Activated CD4-positive, alpha-beta T cell treated with anti-CD3 and anti-CD28 coated beads for 36 hours (primary cell): ENCODE measurements at places on chromosomes 4 and X. TPM values are rescaled to one million over a fixed set of nuclear protein-coding genes. Genes with fewer than 3 reads are reported as not detected.

DNA sequence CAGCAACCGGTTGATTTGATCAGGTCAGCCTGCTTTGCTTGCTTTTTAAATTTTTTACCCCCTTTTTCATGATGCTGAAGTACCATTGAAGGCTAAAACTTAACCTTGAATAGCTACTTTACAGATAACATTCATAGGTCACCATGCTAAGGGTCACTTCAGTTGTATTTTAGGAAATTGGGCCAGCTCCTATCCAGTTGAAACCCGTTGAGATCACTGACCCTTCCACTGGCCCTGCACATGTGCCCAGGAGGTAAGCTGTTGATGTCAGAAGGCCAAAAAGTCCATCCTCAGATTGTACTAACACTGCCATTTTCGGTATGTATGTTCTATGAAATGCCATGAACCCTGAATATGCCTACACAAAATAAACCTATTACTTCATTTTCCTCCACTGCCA is 133.0 kb upstream of the FAT4 start:
- no peak for DNase-seq

GRCh38 chr4:68591204-68591603 is 15.1 kb upstream of the UGT2B17 start:
- DNase-seq = no peak

DNA sequence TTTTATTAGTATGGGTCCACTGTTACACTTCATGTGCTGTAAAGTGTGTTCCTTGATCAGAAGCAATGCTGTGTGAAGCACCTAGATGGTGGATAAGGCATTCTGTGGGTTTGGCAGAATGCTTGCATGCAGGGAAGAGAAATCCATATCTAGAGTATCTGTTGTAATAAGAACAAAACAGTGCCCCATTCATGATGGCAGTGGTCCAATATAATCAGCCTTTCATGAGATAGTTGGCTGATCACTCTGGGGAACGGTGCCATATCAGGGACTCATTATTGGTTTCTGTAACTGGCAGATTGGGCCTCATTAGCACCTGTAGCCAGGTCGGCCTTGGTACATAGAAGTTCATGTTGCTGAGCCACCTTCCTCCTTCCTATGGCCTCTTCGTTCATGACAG is 28.7 kb downstream of the STIM2 start:
- no peak for DNase-seq

DNA sequence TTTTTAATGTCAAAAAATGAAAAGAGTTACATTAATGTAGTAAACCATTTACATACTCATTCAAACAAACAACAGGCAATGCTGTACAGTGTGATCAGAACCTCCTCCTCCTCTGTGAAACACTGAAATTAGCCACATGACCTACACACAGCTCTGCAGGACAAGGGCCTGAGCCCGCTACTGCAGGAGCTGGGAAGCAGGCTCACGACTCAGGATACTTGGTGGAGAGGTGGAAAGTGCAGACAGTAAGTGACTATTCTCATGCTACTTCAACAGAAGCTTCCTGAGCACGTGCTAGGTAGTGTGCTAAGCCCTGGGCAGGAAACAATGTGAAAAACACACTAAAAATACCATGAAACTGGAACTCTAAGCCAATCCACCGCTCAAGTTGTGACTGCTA is 56.8 kb downstream of the TAPT1 start:
- no peak for DNase-seq

GRCh38 chr4:8394806-8395205 is 45.7 kb downstream of the ACOX3 start:
- no peak for DNase-seq

DNA sequence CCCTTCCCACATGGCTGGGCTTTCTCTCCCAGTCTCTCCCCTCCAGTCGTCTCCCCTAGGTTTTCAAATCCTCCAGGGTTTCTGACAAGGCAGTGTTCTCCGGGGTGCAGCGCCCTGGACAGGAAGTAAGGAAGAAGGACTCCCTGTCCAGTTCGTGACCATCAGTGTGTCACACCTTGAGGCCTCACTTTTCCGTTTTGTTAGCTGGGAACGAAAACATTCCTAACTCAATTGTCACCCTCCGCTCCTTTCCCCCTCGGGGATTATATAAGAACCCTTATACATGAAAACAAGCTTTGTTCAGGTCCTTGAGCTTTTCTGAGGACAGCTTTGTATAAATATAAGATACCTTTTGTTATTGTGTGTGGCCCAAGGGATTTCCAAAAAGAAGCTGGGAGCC is 92.1 kb downstream of the KDR start:
- DNase-seq = no peak

DNA sequence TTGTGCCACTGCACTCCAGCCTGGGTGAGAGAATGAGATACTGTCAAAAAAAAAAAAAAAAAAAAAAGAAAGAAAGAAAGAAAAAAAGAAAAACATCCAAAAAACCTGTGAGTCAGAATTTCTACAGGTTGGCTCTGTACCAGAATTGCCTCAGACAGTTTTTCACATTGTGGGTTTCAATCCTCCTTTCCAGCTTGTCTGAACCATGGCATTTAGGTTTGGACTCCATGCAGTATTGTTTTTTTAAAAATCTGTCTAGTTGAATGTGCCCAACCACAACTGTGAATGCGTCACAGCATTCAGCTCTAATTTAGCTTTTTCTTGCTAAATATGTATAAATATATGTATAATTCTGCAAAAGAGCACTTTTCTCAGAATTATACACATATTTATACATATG is 31.4 kb upstream of the ARSH start:
- no peak for DNase-seq

DNA sequence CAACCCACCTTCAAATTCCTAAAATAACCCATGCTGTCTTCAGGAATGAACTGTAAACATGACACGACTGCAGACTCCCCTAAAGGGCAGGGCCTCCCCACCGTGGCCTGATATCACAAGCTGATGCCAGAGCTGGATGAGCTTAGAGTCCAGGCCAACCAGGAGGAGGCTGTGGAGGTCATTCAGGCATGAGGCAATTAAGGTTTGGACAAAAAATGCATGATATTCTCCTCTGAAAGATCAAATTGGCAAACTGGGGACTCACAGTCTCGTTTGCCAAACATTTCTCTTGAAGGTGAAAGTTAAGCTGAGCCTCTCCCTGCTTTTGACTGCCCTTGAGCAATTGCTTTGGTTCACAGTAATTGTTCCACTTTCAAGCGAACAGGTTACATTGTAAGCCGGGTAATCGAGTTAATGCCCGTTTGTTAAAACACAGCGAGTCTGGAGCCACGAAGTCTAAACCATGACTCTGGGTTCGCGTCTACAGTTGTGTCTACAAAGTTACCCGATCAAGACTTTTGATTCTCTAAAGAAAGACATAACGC is 105.6 kb downstream of the ENPP6 start:
- DNase-seq = no peak

DNA sequence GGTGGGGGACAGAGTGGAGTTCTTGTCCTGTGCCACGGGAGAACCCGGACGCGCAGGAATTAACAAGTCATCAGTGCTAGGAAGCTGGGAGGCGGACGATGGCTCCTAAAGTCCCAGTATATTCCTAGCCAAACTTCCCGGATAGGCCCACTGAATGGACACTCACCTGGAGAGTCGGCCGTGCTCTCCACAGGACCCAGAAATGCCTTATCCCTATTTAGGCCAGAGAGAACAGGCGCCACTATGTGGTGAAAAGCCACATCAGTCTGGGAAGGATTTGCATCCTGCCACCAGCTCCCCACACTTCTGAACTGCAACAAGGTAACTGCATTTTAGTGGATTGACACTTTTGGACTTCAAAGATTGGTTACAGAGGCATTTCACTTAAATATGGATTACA is 1.1 kb downstream of the CFAP299 start:
- DNase-seq = no peak

GRCh38 chrX:17559728-17560379 is 177.4 kb upstream of the SCML1 start:
- DNase-seq = no peak

- peak; percentile 61 for DNase-seq
These were observed 679.9 kb downstream of the RPA4 start for GRCh38 chrX:97563531-97564133.

DNA sequence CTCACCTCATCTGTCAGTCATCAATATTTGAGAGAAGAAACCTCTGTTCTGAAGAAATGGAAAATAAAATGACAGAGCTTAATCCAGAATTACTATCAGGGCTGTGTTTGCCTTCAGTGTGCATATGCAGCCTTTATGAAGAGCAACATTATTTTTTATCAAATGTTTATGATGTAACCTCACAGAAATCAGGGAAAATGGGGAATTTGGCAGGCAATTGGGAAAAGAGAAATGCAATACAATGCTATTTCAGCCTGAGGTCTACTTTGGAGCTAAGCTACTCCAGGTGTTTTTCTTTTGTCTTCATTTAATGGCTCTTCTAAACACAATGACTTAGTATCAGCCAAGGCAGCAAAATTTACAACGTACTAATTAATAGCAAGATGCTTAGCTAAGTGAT is 241.1 kb upstream of the TET2 start:
- no peak for DNase-seq

- no peak for DNase-seq
These were observed 194.4 kb downstream of the FAM133A start for GRCh38 chrX:93868289-93868965.

DNA sequence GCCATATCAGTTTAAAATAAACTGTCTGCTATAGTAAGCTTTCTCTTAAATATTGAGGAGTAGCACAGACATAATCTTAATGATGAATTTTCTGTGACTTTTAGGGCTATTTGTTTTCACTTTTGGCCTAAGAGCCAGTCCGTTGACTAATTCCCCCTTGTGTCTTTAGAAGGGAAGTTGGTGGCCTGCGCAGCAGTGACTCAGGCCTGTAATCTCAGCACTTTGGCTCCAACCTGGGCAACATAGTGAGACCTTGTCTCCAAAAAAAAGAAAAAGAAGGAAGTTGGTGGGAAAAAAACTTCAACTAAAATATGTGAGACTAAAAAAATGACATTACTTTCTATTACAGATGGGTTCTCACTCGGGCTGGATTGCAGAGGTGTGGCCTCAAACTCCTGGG is 3.4 kb downstream of the NCAPG start:
- DNase-seq = no peak

GRCh38 chr4:166143227-166143626 is 270.2 kb downstream of the TLL1 start:
- DNase-seq = peak; percentile 49

DNA sequence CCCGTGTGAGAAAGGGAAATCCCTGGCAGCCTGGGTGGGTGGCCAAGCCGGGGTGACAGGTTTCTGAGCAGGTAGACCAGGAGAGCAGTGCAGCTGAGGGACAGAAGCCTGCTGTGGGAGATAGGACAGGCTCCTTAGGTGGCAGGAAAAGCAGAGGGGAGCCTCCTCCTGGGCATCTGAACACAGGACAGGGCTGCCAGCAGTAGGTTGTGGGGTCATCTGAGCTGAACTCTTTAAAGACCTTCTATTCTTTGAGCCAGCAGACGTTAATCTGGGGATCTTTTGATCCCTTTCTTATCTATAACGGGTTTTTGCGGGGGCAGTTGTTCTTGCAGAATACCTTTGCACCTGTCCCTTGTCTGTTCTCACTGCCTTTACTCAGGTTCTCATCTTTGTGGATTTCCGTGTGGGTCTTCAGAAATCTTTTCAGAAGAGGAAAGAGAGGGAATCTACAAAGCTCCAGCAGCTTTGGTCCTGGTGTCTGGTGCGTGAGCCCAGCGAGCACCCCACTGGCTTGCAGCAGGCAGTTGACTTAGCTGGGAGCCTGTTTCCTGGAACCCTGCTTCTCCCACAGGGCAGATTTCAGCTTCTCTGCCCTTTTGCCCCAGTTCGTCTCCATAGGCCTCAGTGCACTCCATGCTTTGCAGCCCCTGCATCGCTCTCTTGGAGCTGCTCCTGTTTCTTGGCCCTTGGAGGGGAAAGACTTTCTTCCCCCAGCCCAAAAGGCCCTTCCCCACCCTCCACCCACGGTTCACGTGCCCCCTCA is 35.8 kb upstream of the TADA2B start:
- DNase-seq = no peak

DNA sequence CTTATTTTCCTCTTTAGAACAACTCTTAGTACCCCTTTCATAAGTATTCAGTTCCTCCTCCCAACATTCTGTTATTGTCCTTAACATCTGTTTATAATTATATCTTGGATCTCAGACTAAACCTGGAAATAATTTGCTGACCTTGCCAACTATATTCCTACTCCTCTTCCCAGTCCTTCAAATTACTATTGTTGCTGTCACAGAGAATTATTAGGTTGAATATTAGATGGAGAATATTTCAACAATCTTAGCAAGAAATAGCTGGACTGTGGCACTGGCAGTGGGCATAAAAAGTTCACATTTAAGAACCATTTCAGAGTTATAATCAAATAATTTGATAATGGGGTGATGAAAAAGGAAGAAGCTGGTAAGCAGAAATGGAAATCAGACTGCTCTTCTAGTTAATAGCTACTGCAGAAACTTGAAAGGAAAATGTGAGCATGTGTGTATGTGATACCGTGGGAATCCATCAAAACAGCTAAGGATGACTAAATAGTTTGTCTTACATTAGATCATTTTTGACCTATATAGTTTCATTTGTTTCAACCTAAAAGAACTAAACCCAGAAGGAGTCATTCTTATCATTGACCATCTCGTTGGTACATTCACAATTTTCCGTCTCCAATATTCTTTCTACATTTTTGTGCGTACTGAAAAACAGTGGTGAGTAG is 43.3 kb upstream of the PRDM8 start:
- no peak for DNase-seq

DNA sequence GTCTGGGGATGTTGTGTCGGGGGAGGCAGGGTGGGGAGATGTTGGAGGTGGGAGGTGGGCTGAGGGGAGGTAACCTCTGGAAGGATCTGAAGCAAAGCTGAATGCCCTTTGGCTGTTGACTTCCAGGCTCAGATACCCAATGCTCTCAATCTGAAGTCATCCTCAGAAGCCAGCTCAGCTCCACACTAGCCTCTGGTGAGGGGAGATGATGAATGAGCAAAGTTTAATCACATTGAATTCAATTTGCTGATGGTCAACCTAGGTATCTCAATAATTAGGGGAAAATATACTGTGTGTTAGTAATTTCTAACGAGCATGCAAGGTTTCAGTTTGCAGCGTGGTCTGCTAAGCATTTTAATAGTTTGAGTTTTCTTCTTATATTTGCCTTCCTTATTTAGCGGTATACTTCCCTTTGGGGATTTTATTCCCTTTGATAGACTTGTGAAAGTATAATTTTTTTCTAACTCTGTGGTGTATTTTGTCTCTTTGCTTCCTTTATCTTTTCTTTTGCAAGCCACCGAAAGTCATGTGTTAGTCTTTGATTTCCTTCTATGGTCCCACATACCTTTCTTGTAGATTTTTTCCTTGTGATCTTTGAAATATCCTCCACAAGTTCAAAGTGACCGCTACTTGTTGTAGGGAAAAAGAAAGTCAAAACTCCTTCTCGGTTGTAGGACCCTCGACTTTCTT is 146.3 kb upstream of the LEF1 start:
- DNase-seq = no peak

- no peak for DNase-seq
These were observed 128.3 kb downstream of the UCHL1 start for GRCh38 chr4:41384992-41385391.

Gene DGKQ
- 9.3 TPM for total RNA-seq

Gene LGI2
- not detected for total RNA-seq

Gene WDR44
- total RNA-seq = 8.9 TPM

Gene ANAPC4
- 31.2 TPM for total RNA-seq

Gene IGBP1
- 44.4 TPM for total RNA-seq

Gene NAP1L5
- 5.2 TPM for total RNA-seq

Gene AMMECR1
- 7.6 TPM for total RNA-seq

Gene GLRB
- not detected for total RNA-seq

Gene RRH
- total RNA-seq = 0.21 TPM

Gene FAM133A
- not detected for total RNA-seq

Gene IKBKG
- total RNA-seq = 33.0 TPM

Gene SMPX
- total RNA-seq = not detected

Gene SH3D19
- not detected for total RNA-seq
